GOT3 (cell line): ENCODE measurements at places on chromosomes 2 and 18.

DNA sequence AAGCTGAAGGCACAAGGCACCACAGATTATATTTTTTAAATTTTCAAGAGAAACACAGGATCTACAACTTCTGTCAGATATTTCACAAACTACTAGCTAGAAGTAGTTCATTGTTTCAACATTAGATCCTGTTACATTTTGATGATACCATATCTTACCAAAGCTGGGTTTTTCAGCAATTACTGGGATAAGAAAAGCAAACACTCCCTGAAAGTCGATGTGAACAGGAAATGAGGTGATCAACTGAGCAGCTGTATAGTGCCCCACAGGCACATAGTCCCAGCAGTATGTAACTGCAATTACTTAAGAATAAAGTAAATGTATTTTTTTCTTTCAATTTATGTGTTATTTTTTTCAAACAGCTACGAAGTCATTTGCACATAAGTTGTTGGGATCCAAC is 103.5 kb downstream of the DNER start:
- DNase-seq: no peak

- DNase-seq: no peak
Measured at GRCh38 chr2:129248198-129248597, 731.3 kb upstream of the RAB6C start.

GRCh38 chr2:207395535-207396251 is 134.1 kb upstream of the CREB1 start:
- no peak for DNase-seq

DNA sequence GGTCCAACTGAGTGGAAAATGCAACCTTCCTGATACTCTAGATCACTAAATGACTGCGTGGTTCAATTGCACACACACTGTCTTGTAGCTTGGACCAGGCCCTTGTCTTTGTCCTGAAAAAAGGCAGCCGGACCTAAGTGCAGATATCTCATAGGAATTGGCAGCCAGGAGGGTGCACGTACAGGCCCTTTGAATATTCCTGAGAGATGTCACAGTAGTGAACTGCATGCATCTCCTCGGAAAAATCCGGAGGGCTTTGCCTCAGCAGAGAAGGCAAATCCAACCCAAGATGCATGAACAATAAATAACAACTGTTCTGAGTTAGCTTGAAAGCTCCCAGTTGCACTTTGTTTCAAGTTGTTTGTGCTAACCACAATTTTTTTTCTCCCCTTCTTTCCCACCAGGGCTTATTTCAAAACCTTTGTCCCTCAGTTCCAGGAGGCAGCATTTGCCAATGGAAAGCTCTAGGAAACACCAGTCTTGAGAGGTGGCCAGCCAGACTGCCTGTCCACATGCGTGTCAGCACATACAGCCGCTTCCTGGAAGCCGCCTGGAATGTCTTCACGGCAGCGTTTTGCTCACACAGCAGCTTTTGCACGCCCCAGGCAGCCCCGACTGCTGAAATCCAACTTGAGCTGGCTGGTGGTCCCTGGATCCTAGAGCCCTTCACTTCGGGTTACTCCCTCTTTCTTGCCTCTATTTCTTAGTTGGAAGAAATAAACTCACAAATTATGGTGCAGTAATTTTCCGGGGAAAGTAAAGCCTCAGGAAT is 54.4 kb upstream of the FOSL2 start:
- DNase-seq: no peak

GRCh38 chr18:2217356-2217755 is 353.9 kb downstream of the METTL4 start:
- DNase-seq: no peak

- DNase-seq: no peak
Measured at GRCh38 chr2:230216489-230216888, 3.3 kb downstream of the SP110 start.

- no peak for DNase-seq
Measured at GRCh38 chr2:237096911-237097310, 11.2 kb downstream of the COPS8 start.

- peak; percentile 23 for DNase-seq
Measured at GRCh38 chr2:109322111-109322510, 193.1 kb downstream of the SH3RF3 start.

- DNase-seq: no peak
Measured at GRCh38 chr2:1610096-1610485, 134.2 kb downstream of the PXDN start.

GRCh38 chr18:12842459-12843380 is 41.3 kb downstream of the PTPN2 start:
- no peak for DNase-seq

DNA sequence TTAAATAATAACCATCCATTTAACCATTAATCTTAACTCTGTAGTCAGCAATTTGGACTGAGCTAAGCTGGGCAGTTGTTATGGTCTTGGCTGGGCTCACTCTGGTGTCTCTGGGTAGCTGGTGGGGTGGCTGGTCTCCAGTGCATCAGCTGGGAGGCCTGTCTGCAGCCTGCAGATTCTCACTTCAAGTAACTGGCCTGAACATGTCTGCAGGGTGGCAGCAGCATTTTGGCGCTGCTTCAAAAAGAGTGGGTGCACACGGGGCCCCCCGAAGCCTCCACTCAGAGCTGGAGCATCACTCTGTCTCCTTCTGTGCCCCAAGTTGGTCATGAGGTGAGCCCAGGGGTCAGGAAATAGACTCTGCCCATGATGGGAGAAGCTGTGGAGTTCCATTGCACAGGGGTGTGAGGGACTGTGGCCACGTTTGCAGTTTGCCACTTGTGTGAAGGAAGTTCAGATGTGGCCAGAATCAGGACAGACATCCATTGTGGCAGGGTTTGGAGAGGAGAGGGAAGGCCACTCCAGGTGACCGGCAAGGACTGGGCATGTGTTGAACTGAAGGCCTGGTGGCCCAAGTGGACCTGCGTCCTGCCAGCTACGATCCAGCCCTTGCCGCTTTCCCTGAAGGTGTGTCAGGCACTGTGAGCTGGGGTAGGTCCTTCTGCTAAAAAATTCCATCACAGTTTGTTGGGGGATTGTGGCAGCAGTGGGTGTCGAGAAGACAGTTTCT is 4.9 kb upstream of the ALLC start:
- no peak for DNase-seq

DNA sequence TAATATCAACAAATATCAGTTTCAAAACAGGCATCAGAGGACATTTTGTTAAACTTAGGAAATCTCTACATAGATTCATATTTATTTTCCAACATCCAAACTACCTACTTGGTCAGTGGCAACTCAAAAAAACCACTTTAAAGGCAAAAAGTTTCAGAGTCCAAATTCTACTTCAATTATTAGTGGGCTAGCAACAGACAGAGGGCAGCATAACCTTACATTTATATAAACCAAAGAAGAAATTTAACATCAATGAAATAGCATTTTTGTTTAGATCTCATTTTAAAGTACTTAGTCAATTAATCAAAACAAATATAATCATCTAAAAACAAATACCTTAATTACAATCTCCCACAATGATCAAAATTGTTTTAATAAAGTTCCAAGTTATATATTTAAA is 33.3 kb downstream of the RTTN start:
- DNase-seq: no peak

DNA sequence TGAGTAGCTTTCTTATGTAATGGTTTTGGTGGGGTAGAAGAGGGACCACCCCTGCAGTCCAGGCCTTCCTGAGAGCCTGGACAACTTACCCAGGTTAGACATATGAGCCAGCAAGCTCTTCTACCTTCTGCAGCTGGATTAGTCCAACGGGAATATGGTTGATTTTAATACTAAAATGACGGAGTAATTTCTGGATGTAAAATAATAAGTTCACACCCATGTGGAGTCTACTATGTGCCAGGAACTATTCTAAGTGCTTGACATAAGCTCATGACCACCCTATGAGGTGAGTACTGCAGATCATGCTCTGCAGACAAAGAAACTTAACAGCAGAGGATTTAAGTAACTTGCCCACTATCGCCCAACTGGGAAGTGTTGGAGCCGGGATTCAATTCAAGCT is 45.5 kb downstream of the DPP4 start:
- no peak for DNase-seq

DNA sequence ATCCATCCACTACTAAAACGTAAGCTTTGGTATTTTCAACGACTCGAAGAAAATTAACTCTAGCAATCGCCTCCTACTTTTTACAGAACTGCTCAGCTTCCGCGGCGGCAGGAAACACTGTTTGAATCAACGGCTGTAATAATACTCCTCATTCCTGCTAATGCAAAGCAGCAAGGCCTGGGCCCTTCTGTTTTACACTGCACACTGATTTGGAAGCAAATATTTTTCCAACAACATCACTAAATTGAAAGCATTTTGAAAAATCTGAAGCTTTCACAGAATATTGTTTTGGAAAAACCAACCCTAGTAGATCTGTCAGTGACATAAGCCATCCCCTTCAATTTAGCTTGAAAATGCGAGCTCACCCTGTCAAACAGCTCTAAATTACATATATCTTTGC is 261.2 kb downstream of the TXNL1 start:
- DNase-seq: no peak

DNA sequence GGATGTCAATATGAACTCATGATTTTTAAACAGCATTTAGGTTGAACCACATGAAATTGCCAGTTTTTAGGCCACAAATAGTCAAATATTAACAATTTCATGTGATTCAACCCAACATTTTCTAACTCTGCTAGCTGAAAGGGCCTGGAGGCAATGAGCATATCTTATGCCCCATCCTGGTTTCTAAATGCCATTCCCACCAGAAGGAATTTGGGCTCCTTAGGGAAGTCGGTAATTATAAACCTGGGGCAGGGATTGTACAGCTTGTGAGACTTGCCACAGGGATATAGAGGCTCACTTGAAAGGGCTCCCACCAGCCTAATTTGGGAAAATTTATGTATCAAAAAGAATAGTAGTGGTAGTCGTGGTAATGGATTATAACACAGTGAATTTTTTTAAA is 178.4 kb upstream of the ALPP start:
- no peak for DNase-seq

- no peak for DNase-seq
Measured at GRCh38 chr2:151967829-151968722, 130.8 kb downstream of the CACNB4 start.

- DNase-seq: no peak
Measured at GRCh38 chr2:134636714-134637113, 82.1 kb downstream of the TMEM163 start.

- no peak for DNase-seq
Measured at GRCh38 chr2:145079641-145080040, 559.7 kb upstream of the ZEB2 start.

GRCh38 chr2:62698653-62699052 is 6.9 kb upstream of the EHBP1 start:
- no peak for DNase-seq

GRCh38 chr18:44520981-44521667 is 159.6 kb upstream of the SETBP1 start:
- DNase-seq: no peak

DNA sequence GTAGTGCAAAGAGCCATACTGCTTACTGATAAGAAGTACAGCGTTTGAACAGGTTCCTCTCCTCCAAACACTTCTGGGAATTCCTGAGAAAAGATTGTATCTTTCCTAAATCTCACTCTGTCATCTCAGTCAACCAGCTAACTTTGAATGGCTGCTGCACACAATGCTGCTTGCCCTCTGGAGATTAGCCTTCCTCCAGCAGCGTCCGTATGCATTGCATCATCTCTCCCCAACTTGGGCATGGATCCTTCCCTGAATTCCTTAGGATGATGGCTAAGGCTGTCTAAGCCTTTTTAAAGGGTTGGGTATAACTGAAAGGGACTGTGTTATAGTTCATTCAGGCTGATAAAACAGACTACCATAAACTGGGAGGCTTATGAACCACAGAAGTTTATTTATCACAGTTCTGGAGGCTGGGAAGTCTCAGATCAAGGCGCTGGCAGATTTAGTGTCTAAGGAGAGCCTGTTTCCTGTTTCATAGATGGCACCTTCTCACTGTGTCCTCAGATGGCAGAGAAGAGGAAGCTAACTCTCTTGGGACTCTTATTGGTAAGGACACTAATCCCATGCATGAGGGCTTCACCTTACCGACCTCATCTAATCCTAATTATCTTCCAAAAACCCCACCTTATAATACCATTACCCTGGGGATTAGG is 105.3 kb downstream of the PAX3 start:
- DNase-seq: no peak

DNA sequence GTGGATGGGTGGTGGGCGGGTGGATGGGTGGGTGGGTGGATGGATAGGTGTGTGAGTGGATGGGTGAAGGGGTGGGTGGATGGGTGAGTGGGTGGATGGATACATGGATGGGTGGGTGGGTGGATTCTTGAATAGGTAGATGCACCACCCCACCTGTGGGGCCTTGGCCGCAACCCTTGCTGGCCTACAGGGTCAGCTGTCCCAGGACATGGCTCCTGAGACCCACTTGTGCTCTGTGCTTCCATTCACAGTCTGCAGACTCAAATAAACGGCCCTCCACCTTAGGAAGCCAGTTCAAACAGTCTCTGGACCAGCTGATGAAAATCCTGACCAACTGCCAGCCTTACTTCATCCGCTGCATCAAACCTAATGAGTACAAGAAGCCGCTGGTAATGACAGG is 54.4 kb downstream of the MYO7B start:
- DNase-seq: no peak

- no peak for DNase-seq
Measured at GRCh38 chr2:239046822-239047221, 198.9 kb downstream of the TWIST2 start.

DNA sequence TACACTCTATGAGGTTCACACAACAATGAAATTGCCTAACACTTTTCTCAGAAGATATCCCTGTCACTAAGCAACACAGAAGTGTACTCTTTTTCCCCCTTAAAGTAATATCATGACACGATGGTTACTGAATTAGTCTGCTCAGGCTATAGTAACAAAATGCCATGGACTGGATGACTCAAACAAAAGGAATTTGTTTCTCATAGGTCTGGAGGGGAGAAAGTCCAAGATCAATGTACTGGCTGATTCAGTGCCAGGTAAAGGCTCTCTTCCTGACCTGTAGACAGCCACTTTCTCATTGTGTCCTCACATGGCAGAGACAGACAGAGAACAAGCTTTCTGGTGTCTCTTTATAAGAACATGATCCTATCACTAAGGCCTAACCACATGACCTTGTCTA is 211.9 kb downstream of the RBM43 start:
- DNase-seq: no peak

DNA sequence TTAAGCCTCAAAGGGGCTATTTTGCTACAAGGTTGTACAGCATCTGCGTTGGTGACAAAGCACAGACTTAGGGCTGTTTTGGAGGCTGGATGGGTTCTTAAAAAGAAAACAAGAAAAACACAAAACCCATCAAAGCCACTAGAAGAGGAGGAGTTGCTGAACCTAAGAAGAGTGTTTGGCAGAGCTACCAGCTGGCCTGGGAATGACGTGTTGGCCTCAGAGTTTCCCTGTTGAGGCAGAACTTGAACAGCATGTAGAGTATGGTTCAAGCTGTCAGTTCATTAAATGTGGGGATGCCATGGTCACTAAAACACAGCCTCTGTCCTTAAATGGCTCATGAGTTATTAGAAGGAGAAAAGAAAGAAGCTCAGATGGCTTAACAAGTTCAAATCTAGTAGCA is 162.5 kb downstream of the TTC32 start:
- DNase-seq: no peak
